ENCODE measurements at places on chromosomes 16 and 17.

GRCh38 chr17:30263552-30264333, 28.0 kb downstream of the BLMH start:
- no peak for DNase-seq

- DNase-seq: no peak
Measured at GRCh38 chr16:81920498-81920897, 90.8 kb downstream of the SDR42E1 start.

DNA sequence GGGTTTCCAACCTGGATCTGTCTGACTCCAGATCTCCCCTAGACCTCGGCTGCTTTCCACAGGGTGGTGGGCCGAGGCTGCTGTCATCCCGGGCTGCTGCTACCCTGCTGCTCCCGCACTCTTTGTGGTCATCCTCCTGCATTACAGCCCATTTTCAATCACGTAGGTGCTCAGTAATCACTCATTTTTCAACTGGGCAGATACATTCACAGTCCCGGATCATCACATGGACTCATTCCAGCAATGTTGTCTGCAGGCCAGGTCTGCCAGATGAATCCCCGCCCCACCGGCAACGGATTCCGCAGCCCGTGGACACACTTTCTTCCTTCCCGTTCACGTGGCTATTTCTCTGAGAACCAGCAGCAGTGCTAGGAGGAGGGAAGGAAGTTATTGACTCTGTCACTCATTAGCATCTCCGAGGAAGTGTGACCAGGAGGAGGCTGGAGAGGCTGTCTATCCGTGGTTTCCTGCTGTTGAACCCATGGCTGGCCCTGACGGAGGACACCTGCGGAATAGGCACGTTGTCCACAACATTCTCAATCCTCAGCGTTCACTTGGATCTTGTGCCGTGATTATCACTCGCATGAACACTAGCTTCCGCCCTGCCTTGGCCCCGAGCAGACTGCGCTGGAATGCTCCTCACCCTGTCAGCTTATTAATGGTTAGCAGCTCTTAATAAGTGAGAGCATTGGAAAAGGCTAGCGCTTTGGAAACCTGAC, 14.7 kb upstream of the ZCCHC14 start:
- DNase-seq: no peak

GRCh38 chr17:74547736-74548135, 1.8 kb upstream of the CD300C start:
- no peak for DNase-seq

GRCh38 chr17:79806863-79807720, 10.2 kb upstream of the CBX8 start:
- DNase-seq: no peak

GRCh38 chr16:51154271-51155171, 3.5 kb upstream of the SALL1 start:
- no peak for DNase-seq

GRCh38 chr16:30527635-30528178, 1.3 kb upstream of the ZNF768 start:
- DNase-seq: no peak

- no peak for DNase-seq
Measured at GRCh38 chr17:13635951-13636350, 34.2 kb upstream of the HS3ST3A1 start.

DNA sequence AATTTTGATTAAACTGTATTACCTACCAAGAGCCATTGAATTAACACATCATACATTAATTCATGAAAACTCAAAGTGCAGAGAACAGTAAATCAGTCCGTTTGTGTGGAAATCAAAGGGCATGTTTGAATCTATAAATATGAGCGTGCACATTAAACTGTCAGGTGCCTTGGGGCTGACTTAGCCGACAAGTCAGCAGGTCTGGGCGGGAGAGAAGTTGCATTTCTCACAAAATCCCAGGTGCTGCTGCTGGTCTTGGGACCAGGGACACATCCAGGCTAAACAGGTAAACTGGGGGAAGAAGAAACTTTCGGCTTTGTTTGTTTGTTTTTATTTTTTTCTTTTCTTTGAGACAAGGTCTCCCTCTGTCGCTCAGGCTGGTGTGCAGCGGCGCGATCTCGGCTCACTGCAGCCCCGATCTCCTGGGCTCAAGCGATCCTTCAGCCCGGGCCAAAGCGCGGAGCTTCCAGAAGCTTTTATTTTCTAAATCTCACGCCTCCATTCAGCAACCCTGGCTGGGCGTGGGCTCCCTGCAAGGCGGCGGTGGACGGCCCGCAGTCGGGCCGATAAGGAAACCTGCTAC, 213.9 kb downstream of the MRTFB start:
- no peak for DNase-seq

DNA sequence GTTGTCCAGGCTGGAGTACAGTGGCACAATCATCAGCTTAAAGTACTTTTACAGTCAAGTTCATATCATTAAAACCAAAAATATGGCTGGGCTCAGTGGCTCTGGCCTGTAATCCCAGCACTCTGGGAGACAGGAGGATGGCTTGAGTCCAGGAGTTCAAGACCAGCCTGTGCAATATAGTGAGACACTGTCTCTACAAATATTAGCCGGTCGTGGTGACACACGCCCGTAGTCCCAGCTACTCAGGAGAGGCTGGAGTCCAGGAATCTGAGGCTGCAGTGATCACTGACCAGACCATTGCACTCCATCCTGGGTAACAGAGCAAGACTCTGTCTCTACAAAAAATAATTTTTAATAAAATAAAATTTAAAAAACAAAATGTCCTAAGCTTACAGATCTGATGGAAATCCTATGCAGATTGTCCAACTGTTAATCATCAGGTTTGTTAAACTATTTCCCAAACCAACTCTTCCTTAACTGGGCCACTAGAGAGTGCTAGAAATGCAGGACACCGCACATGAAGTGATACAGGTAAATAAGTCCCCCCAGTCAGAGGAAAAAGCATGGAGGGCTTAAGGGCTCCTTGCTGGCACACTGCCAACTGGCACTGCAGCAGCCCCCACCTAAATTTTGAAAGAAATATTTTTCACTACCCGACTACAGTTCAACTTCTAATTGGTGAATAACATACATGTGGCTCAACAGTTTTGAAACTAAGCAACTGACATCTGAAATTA, 2.8 kb downstream of the USP22 start:
- DNase-seq: no peak

GRCh38 chr17:40219594-40220338, 662 bp downstream of the WIPF2 start:
- DNase-seq: peak; percentile 22

DNA sequence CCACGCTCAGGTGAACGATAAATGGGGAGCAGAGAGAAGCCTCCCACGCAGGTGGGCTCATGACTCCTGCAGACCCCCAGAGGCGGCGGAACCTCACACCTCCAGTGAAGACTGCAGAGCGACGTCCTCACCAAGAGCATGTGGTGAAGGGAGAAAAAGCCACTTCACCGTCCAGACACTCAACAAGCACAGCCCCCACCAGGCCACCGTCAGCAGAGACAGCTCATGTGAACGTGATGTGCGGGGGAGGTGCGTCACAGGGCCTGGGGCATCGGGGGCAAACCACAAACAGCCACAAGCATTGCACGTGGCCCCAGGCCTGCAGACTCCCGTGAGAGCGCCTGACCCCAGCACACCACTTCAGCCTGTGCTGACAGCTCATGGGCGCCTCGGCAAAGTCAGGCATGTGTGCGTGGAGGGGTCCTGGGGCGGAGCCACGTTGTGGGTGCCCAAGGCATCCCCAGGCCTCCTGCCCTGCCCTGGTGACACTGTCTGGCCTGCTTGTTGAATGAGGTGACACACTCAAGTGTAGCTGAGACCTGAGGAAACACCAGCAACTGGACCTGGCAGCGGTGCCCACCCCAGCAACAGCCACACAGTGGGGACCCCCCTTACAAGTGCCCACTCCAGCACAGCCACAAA, 19.0 kb downstream of the LMF1 start:
- DNase-seq: no peak

DNA sequence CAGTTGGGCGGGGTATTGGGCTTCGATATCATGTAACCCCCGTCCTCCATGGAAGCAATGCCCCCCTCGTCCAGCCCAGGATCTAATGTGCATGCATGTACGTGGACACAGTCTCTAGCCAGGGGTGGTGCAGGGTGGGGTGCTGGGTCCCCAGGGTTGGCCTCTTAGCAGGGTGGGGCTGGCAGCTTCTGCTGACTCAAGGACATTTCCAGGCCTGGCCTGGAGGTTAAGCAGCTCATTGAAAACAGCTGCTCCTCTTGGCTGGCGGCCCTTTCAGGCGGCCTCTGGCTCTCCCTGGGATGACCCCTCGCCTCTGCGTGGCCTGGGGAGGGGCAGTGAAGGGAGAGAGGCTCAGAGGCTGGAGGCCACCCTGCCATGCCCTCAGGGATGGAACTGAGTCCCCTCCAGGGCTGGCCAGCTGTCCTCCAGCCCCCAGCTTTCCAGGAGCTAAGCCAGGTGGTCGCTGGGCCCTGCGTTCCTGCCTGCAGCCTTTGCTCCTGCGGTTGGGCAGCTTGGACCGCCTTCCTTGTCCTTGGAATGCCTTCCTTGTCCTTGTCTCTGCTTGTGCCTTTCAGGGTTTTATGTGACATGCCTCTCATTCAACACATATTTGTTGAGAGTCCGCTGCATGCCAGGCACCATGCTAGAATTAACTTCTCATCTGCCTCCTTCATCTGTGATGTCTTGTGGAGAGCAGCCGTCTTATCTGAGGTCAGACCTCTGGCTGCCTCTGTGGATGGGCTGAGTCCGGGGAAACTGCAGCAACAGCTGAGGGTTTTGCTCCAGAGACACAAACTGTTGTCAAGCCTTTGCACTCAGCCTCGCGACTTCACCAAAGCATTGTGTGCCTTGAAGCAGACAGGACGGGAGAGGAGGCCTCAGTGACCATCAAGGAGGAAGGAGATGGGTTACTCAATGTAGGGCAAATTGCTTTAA, 26.6 kb downstream of the MRC2 start:
- DNase-seq: no peak

GRCh38 chr16:57091975-57092785, at the start of gene CPNE2:
TSS of gene CPNE2 (plus strand) at chr16:57092583. CDS start at chr16:57110743, 18,160 bp downstream.
- no peak for DNase-seq

GRCh38 chr17:17508646-17509591, 12.7 kb upstream of the RASD1 start:
- DNase-seq: no peak

DNA sequence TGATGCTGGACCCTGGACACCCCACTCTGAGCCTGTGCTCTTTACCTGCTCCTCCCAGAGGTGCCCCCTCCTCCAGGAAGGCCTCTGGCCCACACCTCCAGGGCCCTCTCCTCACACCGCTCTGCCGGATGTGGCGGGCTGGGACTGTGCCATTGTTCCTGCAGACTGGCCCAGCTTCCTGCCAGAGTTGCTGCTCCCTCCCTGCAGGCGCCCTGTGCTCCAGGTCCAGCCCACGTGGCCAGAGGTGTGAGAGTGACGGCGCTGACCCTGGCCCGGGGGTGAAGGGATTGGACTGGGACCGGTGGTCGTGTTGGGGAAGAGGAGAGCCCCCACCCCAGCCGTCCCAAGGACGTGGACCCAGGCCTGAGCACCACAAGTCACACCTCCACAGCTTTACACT, 5.7 kb downstream of the E4F1 start:
- DNase-seq: no peak

DNA sequence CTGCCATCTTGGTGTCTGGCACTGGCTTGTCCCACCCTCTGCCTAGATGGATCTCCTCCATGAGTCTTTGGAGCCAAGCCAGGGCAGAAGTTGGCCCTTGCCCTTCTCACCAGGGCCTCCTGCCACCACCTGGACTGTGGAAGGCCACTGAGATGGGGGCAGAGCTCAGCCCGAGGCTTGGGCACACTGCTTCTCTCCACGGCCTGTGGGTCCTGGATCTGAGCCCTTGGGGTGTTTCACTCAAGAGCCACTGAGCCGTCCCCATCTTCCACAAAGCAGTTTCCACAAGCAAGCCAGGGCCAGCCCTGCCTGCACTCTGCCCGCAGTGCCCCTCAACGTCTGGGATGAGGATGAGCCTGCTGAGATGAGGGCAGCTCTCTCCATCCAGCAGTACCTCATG, 16.7 kb upstream of the CD300A start:
- no peak for DNase-seq

DNA sequence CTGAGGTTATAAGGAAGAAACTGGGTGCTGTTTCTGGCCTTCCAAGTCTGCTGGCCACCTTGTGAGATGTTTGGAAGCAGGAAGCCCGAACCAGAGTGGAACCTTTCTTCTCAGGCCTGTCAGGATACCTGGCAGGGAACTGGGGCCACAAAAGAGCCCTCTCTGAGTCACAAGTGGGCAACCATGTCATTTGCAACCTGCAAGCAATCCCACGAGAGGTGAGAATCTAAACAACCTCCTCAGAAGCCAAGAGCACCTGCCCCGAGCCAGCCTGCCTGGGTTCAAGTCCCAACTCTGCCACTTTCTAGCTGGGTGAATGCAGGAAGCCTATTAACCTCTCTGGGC, 3.3 kb downstream of the COTL1 start:
- DNase-seq: no peak

DNA sequence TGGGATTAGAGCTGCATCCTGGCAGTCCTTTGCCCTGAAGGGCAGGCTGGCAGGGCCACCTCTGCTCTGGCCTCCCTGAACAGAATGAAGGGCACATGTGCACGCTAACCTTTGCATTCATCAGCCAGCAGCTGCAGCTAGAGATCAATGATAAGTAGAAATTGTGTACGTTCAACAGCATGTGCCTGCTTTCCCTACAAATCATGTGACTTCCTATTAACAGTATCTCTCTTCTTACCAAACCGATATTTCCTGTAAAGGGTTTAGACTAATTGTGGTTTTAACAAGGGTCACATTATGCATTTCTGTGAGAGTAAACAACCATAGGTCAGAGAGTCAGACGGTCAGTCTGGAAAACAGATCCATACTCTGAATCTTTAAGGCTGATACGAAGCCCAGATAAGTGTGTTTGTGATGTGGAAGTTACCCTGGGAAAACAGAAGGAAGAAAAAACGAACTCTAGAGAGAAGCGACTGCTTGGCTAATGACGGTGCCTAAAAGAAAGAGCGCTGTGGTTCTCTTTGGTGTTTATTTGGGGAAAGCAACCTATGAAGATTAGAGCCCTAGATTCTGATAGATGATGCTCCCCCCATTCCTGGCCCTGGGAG, 219.4 kb downstream of the MAF start:
- no peak for DNase-seq

DNA sequence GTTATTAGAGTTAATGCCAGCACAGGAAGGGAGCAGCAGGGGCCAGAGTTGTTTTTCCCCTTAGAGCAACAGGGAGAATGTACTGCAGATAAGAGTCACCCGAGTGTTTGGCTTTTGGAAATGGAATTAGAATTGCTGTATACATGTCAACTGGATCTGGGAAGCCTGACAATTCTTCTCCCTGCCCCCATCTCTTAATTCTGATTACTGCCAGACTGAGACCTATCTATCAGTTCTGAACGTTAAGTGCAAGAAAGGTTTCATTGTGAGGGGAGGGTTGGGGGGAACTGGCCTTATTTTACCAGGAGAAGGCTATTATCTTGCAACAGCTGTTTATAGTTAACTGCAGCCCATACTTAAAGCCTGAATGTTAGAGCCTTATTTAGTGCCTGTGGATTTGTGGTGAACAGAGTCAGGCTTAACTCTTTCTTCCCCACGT, 424.5 kb upstream of the CDH11 start:
- no peak for DNase-seq

GRCh38 chr17:69578385-69578936, 164.0 kb downstream of the MAP2K6 start:
- no peak for DNase-seq

DNA sequence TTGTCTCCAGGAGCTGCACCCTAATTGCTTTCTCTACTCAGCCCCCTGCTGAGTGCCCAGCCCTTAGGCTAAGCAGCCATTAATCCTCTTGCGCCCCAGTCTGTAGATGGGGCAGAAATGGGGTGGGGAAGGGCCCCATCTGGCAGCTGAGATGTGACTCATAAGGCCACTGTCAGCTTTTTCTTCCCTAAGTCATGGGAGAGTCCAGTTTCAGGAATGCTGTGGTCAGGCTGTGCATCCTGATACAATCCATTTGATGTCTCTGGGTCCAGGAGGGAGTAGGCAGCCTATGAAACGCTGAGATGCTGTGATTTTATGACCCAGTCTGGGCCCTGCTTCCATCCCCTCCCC, 12.3 kb downstream of the PLXDC1 start:
- DNase-seq: no peak
